Cerebellar cortex (tissue), 1 donor: ENCODE measurements at places on chromosomes 2 and 18.

DNA sequence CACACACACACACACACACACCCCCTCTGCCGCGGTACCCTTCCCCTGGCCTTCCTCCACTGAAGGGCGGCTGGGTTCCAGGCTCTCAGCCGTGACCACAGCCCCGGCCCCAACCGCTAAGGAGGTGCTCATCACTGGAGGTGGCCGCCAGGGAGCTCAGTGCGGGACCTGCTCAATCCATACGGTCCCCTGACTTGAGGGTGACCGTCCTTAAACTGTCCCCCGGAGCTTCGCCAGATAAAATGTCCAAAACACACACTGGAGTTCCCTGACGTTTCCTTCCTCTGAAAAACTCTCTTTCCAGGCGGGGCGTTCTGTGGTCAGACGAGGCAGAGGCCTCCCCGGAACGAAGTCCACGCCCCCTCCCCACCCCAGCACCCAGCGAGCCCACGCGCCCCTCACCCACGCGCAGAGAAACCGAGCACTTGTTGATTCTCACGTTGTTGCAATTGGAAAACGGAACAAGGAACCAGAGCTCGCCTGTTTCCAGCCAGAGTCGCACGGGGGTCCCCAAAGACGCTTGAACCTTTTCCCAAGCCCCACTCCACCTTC is 1.4 kb downstream of the MBP start:
- DNase-seq, result no peak

- DNase-seq, result no peak
Measured at GRCh38 chr2:68291314-68291713, 28.4 kb downstream of the CNRIP1 start.

GRCh38 chr2:39470580-39470979 is 33.5 kb upstream of the MAP4K3 start:
- no peak for DNase-seq

- no peak for DNase-seq
Measured at GRCh38 chr2:5700551-5700950, 8.4 kb downstream of the SOX11 start.

- DNase-seq, result no peak
Measured at GRCh38 chr2:696999-697627, 19.9 kb upstream of the TMEM18 start.

DNA sequence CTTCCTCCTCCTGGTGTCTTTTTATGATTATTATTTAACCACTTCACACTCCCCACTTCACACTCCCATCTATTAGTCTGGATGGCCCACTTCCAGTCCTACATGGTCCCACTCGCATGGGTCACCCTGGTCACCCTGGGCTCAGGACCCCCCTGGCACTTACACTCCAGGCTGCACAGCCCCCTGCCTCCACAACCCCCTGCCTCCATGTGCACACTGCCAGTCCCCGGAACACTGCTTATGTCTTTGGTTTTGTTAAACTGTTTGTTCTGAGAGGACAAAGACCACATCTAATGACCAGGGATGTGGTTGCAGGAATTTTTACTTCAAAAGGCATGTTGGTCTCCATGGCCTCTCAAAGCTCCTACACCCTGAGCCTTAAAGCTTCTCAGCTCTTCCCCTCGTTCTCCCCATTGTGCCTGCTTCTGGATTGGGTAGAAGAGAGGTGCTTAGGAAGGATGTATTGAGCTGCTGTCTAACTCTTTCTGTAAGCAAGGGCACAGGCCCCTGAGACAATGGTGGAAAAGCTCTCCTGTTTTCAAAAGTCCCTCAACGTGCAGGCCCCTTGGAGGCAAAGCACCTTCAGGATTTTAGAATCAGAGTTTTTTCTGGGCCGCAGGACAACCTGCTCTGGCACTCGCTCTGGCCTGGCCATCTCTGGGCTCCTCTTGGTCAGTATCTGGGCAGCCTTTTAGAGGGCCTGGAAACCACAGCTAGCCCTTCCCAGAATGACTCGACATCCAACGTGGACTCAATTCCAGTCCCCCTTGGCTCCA is 150.0 kb upstream of the HAAO start:
- DNase-seq, result no peak

GRCh38 chr2:174792309-174793025 is 28.2 kb upstream of the CHRNA1 start:
- no peak for DNase-seq

DNA sequence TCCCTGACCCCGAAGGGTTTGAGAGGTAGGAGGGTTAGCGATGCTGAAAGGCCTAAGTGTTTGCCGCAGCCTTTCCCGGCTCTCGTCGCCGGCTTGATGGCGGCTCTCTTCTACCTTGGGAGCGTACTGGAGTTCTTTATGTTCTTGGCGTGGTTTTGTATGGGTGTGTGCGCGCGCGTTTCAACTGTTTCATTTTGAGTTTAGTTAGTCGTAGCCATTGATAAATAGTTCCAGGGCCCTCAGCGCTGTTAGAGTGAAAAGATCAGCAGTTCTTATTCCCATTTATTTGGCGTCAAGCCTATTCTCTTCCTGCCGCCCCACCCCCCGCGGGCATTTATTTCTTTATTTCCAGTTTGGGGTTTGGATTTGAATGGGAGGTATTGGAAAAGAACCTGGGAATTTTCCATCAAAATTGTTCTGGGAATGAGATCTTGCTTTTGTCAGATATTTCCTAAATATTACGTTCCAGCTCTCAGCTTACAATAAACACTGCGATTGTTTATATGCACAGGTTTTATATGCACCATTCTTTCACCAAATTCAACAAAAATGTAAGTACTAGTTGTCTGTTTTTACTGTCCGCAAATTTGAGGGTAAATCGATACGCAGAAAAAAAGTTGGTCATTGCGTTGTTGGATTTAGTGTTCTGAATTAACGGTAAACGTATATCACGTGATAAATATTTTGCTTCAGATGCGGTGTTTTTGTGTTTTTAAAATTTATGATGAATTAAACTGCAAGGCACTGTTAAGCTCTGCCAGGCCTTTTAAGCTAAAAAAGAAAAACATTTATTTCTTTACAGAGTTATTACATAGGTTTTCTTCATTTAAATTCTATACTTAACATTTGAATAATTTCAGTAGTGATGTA is 954 bp downstream of the CCNT2 start:
- DNase-seq, result peak; percentile 34

GRCh38 chr2:239807568-239807967 is 217.6 kb downstream of the NDUFA10 start:
- no peak for DNase-seq

- no peak for DNase-seq
Measured at GRCh38 chr2:8125741-8126711, 555.8 kb upstream of the ID2 start.

DNA sequence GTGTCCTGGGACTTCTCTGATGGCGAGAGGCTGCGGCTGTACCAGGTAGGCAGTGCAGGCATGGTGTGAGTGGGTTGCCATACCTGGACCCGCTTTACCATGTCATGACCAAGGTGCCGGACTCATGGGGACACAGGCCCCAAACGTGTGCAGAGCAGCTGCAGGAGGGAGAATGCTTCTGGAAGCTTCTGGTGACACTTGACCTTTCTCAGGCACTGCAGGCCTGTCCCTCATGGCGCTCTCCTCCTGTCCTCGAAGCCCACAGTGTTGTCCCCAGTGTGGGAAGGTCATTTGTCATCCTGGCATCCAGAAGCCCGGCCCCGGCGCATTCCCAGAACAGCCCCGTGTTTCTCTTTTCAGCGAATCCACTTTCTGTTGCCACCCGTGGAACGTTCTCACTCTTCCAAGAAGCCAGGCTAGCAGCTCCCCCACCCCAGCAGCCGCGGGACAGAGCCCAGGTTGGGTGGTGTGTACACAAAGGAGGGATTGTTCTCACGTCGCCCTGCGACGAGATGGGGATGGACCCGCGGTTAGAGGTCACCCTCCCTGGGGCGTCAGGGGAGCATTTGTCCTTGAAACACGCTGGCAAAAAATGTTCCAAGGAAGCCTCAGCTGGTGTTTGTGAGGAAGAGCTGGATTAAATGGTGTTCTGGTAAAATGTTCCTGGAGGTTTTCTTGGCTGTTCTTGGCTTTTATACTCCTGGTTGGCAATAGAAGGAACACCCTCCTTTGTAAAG is 43.7 kb downstream of the SH3BP4 start:
- DNase-seq, result no peak

GRCh38 chr2:196486146-196486545 is 153.4 kb upstream of the CCDC150 start:
- DNase-seq, result no peak

DNA sequence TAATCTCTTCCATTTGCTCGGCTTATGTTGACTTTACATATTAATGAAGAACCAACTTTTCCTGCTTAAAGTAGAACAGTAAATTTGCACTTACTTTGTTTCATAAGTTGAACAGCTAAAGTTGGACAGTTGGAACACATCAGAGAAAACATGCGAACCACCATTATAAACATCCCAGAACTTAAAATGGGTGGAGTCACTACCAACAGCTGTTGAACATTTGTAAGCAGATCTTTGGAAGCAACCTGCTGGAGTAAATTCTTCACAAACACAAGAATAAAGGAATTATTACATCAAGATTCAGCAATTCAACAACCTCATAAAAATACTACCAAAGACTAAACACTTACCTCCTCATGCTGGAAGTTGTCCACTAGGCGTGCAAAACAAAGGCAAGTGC is 96.4 kb upstream of the DNER start:
- no peak for DNase-seq

- DNase-seq, result no peak
Measured at GRCh38 chr2:166417669-166418068, 41.9 kb upstream of the SCN9A start.

- DNase-seq, result no peak
Measured at GRCh38 chr2:145875016-145875415, 1355.1 kb upstream of the ZEB2 start.

GRCh38 chr2:171271971-171272436 is 111.3 kb upstream of the TLK1 start:
- peak; percentile 72 for DNase-seq

GRCh38 chr2:54207666-54208195 is 48.3 kb downstream of the TSPYL6 start:
- DNase-seq, result no peak

DNA sequence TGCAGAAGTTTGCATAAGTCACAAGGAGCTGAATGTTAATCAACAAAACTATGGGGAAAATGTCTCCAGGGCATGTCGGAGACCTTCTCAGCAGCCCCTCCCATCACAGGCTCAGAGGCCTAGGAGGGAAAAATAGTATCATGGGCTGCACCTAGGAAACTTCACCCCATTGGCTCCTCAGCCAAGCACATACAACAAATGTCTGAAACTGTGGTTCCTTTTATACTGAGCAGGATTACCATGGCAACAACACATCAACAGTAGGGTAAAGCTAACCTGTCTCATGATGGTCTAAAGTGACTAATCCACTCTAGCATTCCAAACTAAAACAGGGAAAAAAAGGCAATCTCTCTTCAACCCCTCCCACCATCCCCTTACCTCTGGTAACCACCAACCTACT is 3.2 kb upstream of the NEMP2 start:
- no peak for DNase-seq

DNA sequence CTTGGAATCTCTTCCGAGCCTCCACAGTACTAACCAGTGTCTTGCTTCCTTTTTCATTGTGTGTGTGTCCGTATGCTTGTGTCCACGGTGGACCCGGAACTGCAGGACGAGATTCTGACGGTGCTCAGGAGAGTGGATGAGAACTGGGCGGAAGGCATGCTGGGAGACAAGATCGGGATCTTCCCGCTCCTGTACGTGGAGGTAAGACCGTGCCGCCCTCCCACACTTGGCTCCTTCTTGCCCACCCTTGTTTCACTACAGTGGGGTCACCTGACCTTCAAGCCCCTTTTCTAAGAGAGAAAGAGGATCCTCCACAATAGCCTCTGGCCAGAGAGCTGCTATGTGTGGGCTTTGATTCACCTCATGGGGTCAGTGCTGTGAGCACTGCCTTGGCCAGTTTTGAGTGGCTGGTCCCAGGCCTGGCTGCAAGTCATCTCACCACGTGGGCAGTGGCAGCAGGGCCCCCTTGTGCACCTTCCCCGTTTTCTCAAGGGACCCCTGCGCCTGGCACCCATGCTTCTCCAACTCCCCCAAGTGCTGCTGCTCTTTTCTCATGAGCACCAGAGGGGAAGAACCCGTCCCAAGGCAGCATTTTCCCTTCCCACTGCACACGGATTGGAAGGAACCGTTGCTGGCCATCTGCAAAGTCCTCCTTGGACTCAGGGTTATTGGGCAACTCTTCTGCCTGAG is 242.1 kb downstream of the SEPTIN10 start:
- no peak for DNase-seq
